ENCODE measurements at places on chromosomes 16 and 17.

DNA sequence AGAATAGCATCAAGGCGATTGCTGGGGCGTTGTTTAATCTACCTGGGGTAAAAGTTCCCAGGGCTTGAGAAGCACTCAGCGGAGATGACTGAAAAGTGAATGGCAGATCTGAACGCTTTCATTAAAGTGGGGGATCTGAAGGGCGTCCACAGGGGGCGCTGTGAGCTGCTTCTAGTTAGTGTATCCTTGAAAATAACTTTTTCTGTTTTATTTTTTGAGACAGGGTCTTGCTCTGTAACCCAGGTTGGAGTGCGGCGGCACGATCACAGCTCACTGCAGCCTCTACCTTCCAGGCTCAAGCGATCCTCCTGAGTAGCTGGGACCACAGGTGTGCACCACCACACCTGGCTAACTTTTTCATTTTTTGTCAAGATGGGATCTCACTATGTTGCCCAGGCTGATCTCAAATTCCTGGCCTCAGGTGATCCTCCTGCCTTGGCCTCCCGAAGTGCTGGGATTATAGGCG lies 360.4 kb downstream of the SEC14L1 start:
- DNase-seq: no peak

DNA sequence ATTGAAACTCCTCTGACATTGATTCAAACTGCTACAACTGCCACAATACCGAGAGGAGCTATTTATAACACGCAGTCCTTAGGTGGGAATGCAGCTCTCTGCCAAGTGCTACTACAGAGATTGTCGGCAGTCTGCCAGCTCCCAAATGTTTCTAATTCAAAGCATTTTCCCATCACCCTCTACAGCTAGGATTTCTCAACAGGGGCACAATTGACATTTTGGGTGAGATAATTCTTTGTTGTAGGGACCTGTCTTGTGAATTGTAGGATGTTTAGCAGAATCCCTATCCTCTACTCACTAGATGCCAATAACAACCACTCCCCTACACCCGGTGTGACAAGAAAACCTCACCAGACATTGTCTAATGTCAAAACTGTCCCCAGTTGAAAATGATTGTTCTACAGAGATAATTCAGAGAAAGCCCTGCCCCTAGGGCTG lies 7.8 kb upstream of the N4BP1 start:
- DNase-seq: no peak

- no peak for DNase-seq
These were observed 24.9 kb downstream of the CDC42EP4 start for GRCh38 chr17:73286863-73287296.

GRCh38 chr16:31099860-31100638 lies 5.5 kb upstream of the VKORC1 start:
- no peak for DNase-seq

GRCh38 chr16:73051226-73051625 lies 3.3 kb upstream of the ZFHX3 start:
- no peak for DNase-seq

DNA sequence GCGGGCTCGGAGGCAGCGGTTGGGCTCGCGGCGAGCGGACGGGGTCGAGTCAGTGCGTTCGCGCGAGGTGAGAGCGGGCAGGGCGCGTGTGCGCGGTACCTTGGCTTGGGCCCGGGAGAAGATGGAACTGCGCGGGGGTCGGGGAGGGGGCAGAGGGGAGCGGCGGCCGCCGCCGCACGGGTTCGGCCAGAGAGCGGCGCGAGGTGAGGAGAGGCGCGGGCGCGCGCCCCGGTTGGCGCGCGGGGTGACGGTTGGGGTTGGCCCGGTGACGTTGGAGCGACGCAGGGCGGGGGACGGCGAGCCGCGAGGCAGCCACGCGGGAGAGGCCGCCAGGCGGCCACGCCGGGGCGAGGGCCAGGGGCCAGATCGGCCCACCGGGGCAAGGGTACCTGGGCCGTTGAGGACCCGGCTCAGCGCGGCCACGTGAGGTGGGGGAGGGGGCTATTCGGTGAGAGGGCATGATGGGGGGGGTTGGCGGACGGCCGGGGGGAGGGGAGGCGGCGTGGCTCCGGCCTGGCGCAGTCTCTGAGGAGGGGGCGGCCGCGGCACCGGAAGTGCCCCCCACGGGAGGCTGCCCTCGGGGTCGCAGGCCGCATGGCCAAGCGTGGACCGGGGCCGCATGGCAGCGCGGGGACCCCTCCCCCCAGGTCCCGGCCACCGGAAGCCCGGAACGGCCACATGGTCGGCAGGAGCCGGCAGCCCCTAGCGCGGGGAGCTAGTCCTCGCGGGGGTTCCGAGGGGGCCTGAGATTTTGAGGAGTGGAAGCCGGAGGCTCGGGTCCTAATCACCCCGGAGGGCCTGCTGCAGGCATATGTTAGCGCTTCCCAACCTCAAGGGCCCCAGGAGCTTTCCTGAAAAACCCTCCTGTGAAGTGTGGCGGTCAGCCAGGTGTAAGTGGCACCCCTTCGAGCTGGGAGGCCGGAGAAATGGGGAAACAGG lies 527 bp downstream of the EIF5A start:
- peak; percentile 42 for DNase-seq

All from effector memory CD4-positive, alpha-beta T cell (primary cell).